ENCODE measurements at places on chromosomes 7 and 10.

DNA sequence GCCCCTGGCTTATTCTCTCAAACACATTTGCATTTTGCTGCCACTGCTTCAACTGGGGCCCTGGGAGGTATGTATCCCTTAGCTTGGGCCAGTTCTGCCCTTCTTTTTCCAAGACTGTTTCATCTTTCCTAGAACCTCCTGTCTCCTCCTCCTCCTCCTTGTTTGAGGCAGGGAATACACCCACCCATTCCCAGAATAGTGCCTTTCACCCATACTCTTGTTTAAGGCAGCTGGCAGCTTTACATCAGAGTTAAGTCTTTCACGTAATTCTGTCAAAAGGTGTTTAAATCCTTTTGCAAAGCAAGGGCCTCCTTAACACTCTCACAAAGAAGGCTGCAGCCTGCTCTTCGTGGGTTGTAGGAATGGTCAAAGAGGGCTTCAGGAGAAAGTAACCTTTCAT lies 150.9 kb upstream of the AGK start:
- no peak for DNase-seq

DNA sequence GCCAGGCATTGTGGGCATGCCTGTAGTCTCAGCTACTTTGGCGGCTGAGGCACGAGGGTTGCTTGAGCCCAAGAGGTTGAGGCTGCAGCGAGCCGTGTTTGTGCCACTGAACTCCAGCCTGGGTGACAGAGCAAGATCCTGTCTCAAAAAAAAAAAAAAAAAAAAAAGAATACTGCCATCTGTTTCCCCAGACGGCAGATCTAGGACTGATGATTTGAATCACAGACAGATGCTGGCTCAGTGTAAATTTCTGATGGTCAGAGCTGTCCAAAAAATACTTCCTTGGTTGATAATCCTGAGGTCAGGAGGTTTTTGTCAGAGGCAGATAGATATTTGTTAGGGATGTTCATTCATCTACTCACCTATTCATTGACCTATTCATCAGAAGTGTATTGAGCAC lies 130.7 kb downstream of the REEP3 start:
- no peak for DNase-seq

- DNase-seq = no peak
These were observed 675 bp upstream of the GIMAP1 start for GRCh38 chr7:150715738-150716137.

- no peak for DNase-seq
These were observed 437.1 kb downstream of the HTR7 start for GRCh38 chr10:90420637-90421318.

GRCh38 chr10:71045204-71045809 lies 156.9 kb upstream of the PCBD1 start:
- DNase-seq = no peak

GRCh38 chr7:31890766-31891165 lies 179.4 kb downstream of the PDE1C start:
- no peak for DNase-seq

DNA sequence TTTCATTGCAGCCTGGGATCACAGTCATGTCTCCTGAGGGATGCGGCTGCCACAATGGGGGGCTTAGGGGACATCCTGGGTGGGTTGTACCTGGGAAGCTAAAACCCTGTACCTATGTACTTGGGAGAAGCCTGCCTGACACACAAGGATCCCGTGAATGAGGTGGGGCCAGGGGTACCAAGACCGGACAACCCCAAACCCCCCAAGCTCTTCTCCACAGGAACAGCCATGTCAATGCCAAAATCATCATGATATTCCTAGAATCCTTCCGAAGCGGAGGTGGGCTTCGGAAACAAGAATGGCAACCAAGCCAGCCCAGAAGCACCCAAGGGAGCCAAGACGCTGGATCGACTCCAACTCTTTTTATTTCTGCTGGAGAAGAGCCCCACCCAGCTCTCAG lies 260.3 kb upstream of the TCERG1L start:
- no peak for DNase-seq

- DNase-seq = peak; percentile 53
These were observed 27.0 kb upstream of the HIBADH start for GRCh38 chr7:27689591-27690164.

GRCh38 chr7:155398944-155399343 lies 59.0 kb upstream of the EN2 start:
- no peak for DNase-seq

DNA sequence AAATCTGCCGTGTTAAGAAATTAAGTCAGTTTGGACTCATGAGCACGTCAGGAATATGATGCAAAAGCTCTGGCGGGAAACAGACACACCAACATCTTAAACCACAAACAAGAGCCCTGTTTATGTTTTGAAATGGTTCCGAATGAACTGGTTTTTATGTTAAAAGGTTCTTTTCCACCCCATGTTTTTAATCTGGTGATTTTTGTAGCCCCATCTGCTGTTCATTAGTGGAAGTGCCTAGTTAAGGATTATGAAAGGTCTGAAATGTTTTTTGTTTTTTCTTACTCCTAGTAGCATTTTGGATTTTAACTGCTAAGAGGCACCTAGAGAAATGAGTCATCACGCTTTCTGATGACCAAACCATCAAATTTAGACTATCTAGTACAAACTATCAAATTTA lies 404.1 kb upstream of the MKI67 start:
- DNase-seq = no peak

DNA sequence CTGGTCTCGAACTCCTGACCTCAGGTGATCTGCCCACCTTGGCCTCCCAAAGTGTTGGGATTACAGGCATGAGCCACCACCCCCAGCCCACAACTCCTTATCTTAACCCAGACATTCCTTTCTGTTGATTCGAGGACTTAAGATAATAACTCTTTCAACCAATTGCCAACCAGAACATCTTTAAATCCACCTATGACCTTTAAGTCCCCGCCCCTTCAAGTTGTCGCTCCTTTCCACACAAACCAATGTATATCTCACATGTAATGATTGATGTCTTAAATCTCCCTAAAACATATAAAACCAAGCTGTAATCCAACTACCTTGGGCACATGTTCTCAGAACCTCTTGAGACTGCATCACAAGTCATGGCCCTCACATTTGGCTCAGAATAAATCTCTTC lies 7.8 kb upstream of the ANKRD2 start:
- DNase-seq = no peak

GRCh38 chr7:134154581-134155130 lies 27.5 kb downstream of the LRGUK start:
- no peak for DNase-seq

GRCh38 chr10:89651205-89651915 lies 6.3 kb upstream of the PANK1 start:
- no peak for DNase-seq

DNA sequence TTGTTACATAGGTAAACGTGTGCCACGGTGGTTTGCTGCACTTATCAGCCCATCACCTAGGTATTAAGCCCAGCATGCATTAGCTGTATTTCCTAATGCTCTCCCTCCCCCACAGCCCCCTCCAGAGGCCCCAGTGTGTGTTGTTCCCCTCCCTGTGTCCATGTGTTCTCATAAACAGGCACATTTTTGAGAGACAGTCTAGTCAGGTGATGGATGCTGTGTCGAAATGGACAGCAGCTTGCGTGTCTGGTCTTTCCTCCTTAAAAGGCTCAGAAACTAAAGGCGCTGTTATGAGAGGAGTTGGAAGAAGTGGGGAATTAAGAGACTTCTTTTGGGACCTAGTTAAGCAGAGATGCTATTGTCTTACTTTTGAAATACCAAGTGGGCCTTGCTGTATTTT lies 296.0 kb downstream of the BBS9 start:
- DNase-seq = no peak

DNA sequence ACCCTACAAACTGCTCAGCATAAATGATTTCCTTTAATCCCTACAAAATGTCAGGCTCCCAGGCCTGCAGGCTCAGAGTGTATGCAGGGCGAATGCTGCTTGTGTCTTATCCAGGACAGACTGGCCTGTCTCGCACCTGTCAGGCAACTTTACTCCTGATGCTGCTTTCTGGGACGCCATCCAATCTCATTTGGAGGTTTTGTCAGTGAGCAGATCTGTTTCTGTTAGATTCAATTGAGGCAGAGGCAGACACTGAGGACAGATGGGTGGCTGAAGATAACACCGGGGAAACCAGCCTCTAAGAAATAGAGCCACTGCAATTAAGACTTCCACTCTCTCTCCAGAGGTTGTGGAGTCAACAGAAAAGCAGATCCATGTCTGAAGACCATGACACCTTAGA lies 115.6 kb downstream of the DPP6 start:
- DNase-seq = no peak

DNA sequence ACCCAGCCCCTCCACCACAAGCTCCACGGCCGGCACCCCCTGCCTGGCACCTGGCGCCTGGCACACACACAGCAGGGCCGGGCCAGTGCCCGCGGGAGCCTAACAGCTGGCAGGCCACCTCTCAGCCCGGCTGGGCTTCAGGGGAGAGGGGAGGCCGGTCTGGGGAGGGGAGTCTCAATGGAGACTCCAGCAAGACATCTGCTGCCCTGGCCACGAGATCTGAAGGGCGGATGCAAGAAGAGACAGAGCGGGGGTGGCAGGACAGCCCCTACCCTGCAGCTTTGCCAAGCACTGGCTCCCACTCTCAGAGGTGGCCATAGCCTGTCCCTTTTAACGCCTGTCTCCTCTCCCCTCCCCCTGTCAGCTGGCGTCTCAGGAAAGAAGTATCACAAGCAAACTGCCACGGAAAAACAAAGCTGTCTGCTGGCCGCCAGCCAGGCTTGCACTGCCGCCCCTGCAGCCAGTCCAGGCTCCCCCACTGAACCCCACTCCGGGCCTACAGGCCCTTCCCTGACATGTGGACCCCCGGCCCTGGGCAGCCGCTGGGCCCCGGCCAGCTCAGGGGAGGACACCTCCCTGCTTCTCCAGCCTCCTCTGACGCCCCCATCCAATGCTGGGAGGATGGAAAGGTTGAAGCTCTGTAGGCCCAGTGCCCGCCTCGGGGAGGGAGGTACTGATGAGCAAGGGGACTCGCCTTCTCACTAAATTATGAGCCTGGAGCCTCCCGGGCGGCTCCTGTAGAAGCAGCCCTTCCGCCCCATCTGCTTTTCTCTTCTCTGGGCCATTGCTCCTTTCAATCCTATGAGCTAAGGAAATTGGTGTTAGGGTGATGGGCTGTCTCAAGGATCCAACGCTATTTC lies 178.4 kb downstream of the ARHGAP12 start:
- peak; percentile 76 for DNase-seq
